ENCODE measurements at places on chromosomes 12 and 14.
A peak's percentile ranks its signal among the peaks of the same experiment; 100 is the strongest.

GRCh38 chr12:130155416-130156073, 6.7 kb upstream of the FZD10 start:
- no peak for DNase-seq

- no peak for DNase-seq
Measured at GRCh38 chr12:67826946-67827720, 162.1 kb upstream of the IFNG-AS1 start.

DNA sequence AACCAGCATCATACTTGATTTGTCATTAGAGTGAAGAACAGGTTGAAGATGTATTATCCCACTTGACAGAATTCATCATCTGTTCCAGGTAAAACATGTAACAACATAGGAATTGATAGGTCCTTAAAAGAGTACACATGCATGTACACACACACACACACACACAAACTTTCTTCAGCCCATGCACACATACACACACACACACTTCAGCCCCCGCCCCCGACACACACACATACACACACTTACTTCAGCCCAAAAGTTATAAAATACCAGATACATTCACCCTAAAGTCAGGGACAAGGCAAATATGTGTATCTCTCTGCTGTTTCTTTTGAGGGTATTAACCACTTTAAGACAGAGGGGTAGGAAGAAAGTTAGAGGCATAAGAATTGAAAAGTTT, 15.4 kb downstream of the CAND1 start:
- DNase-seq, result no peak

DNA sequence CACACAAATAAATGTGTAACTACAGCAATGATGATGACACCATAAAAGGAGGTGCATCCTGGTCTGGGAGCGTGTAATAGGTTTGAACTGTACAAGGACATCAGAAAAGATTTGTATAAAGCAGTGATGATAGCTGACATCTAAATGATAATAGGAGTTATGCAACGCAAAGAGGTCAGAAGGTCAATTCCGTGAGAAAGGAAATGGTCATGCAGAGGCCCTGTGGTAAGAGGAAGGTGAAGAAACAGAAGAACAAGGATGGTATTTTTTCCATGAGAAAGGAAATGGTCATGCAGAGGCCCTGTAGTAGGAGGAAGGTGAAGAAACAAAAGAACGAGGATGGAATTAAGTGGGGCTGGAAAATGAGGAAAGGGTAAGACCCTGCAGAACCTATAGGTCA, 106.7 kb upstream of the TMPO start:
- DNase-seq, result no peak

DNA sequence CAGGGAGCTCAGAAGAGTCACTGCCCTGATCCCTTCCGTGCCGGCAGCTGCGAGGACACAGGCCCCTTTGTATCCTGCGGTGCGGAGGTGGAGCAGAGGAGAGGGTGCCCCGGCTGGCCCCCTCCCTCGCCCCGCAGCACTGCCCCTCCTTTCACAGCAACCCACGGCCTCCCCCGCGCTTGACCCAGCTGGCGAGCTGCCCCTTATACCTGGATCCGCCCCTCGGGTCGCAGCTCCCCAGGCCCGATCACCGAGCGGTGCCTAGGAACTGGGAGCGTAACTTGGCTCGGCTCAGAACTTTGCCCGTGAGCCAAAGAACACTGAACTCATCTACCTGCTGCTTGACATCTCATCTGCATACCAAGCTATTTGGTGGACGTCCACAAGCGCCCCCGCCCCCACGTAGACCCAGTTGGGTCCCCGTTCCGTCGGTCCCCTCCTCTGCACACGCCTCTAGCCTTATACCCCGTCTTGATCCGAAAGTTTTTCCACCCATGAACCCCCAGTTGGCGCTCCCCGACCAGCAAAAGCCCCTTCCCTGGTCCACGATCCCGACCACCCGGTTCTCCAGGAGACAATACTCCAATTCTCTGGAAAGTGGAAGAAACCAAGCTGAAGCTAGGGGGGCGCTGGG, 697 bp upstream of the DNAJC14 start:
- peak; percentile 42 for DNase-seq

- peak; percentile 57 for DNase-seq
Measured at GRCh38 chr12:26126340-26127284, 1.8 kb upstream of the BHLHE41 start.

GRCh38 chr12:42706321-42706720, 116.8 kb upstream of the PRICKLE1 start:
- no peak for DNase-seq

- DNase-seq, result no peak
Measured at GRCh38 chr14:104561124-104561557, 18.4 kb upstream of the C14orf180 start.

GRCh38 chr14:76884853-76885276, 58.7 kb downstream of the LRRC74A start:
- no peak for DNase-seq

DNA sequence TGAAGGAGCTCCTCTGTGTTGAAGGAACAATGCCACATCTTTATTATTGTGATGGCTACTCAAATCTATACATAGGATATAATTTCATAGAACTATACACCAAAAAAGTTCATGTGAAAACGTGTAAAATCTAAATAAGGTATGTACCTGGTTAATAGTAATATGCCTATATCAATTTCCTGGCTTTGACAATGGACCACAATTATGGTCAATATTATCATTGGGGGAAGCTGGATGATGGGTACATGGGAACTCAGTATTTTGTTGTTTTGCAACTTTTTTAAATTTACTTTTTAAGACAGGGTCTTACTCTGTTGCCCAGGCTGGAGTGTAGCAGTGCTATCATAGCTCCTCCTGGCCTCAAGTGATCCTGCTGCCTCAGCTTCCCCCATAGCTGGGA, 270.7 kb downstream of the TMEM132C start:
- no peak for DNase-seq

- DNase-seq, result no peak
Measured at GRCh38 chr14:99183311-99183710, 88.7 kb downstream of the BCL11B start.

DNA sequence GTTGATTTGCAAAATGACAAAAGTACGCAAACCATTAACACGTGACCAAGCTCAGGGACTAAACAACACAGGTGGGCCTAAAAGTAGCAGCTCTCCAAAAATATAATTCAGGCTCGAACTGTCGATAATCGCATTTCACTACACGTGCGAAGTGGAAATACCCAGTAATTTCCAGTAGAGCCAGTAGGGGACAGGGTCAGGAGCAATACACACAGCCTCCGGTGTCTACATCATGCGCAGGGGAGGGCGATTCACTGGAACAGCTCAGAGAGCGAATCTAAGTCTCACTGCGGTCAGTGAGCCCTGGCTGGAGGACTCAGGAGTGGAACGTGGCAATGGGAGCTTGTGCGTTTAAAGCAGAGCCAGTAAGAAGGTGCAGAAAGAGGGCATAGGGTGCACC, 40.4 kb downstream of the SETD3 start:
- DNase-seq, result no peak

DNA sequence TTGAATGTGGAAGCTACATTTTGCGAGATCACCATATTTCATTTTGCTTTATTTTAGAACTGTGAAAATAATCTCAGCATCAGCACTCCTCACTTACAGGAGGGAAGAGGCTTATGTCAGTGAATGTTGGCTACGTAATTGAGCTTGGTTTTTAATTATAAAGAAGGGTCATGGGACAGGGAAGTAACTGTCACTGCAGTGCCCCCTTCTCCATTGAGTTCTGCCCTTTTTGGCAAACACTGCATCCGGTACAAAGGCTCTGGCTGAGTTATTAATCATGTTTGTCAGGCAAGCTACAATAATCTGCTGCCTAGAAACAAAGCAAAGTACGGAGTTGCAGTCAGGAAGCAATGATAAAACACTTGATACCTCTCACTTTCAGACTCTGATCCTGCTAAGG, 546.7 kb downstream of the SNAPC1 start:
- no peak for DNase-seq

DNA sequence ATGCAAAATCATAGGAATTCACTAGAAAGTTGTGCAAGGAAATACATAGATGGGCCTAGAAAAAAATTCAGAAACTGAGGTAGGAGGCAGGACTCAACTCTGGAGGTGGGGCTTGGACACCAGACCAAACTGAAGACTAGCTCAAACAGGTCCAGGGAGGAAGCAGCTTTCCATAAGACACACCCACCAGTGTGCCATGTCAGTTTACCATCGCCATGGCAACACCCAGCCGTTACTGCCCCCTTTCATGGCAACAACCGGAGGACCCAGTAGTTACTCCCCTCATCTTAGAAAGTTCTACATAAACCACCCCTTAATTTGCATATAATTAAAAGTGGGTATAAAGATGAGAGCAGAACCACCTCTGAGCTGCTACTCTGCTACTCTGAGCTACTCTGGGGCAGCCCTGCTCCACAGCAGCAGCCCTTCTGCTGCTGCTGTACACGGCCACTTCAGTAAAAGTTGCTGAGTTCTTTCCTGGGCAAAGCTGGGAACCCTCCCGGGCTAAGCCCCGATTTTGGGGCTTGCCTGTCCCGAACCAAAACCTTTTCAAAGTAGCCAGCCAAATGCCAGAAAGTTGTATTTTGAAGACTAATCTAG, 30.8 kb upstream of the NINJ2 start:
- no peak for DNase-seq

DNA sequence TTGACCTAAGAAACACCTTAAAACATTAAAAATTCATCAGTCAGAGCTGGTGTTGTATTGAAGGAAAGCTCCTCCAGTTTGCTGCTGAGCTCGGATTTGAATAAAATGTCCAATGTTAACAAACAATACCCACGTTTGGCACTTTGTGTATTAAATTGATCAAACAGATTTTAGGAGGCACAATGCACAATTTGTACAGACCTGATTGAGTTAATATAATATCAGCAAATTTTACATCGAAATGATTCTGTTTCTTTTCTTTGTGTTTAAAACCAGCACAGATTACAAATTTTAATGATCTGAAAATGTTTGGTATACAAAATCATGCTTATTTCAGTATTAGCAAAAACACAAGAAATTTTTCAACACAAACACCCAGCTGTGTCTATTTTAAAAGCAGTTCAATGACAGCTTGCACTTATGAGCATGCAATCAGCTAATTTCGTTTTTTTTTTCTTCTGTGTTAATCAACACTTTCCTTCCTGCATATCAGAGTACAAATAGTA, 2.8 kb upstream of the FOXG1 start:
- DNase-seq, result no peak

DNA sequence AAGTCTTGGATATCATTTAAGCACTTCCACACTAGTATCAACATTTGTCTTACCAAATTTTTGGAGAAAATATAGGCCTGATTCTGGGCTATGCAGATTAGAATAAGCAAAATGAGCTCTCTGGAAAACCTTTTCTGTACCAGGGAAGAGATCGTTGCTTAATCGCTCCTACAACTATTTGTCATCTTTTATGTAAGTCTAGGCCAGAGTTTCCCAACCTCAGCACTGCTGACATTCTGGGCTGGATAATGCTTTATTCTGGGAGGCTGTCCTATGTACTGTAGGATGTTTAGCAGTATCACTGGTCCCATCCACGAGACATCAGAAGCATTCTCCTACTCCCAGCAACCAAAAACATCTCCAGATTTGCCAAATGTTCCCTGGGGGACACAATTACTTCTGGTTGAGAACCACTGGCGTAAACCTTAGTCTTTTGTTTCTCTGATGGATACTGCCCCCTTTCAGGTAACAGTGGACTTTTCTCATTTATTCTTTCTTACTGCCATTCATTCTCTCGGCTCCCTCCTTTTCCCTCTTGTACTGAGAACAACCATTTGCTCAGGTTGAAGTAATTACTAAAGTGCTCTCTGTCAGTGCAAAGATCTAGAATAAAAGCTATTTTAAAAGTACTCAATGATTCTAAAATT, 316.9 kb upstream of the E2F7 start:
- no peak for DNase-seq

DNA sequence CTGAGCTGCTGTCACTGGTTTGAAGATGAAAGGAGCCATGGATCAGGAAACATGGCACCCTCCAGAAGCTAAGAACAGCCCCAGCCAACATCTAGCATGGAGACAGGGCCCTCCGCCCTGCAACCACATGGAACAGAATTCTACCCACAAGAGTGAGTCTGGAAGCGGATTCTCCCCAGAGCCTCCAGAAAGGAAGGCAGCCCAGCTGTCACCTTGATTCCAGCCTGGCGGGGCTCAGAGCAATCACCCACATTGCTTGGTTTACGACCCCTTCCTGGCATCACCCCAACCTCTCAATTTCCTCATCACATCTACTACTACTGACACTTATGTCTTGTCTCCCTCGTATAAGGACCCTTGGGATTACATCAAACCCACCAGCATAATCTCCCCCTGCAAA, 38.5 kb downstream of the OAS2 start:
- DNase-seq, result no peak

- DNase-seq, result peak; percentile 4
Measured at GRCh38 chr12:44972746-44973421, 78.0 kb downstream of the DBX2 start.

- no peak for DNase-seq
Measured at GRCh38 chr12:91332302-91332701, 149.7 kb upstream of the DCN start.

GRCh38 chr14:55129086-55129427, at the start of gene LGALS3:
Gene LGALS3 (plus strand): TSS chr14:55129252. CDS start chr14:55137374, 8,122 bp downstream.
- DNase-seq, result peak; percentile 30

- no peak for DNase-seq
Measured at GRCh38 chr14:31932675-31933074, 144.4 kb upstream of the ARHGAP5 start.

GRCh38 chr12:43273467-43273866, 278.5 kb downstream of the ADAMTS20 start:
- DNase-seq, result no peak

DNA sequence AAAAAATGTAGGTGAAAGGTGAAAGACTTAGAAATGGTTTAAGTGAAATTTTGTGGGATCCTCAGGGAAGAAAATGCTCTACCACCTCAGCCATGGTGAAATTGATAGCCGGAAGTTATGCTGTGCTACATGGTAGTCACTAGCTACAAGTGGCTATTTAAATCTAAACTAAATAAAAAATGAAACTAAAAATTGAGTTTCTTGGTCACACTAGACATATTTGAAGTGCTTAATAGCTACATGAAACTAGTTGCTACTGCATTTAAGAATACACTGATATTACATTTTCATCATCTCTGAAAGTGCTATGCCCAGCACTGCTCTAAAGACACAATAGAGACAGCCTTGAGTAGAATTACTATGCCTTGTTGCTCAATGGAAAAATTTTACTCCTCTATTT, 10.3 kb upstream of the SLCO1B3 start:
- DNase-seq, result no peak

DNA sequence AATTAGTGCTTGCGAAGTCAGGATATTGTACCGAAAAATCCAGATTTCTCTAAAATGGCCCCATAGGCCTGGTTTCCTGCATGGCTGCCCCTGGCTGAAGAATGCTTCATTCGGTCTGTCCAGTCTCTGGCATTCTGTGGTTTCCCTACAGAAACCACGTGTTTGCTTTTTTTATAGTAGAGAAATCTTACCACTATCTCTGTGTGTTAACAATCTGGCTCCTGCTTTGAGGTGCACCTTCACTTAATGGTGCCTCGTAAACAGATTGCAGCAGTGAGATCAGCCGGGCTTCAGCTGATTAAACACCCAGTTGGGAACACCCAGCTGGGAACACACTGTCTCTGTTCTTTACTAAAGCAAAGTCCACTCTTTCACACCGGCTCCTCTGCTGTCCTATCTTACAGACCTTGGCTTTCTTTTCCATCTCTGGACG, 6.7 kb upstream of the DNAAF2 start:
- DNase-seq, result no peak
